Urinary bladder (tissue), 4 donors: ENCODE measurements at places on chromosomes 13 and 19. TPM values are rescaled to one million over a fixed set of nuclear protein-coding genes. Genes with fewer than 3 reads are reported as not detected.

DNA sequence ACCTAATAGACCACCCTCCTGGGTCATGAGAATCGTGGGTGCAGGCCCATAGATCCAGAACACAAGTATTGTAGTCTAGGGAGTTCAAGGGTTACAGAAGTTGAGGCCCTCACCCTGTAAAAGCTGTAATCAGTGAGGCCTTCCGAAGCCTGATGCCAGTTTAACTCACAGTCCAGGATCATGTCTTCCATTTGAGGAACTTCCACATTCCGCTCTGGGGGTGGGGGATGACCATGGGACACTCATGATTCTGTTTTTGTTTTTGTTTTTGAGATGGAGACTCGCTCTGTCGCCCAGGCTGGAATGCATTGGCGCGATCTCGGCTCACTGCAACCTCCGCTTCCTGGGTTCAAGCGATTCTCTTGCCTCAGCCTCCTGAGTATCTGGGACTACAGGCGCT lies 1.7 kb upstream of the RASIP1 start:
- no peak for DNase-seq

GRCh38 chr19:48812094-48812929 lies 1.5 kb upstream of the BCAT2 start:
- no peak for DNase-seq

DNA sequence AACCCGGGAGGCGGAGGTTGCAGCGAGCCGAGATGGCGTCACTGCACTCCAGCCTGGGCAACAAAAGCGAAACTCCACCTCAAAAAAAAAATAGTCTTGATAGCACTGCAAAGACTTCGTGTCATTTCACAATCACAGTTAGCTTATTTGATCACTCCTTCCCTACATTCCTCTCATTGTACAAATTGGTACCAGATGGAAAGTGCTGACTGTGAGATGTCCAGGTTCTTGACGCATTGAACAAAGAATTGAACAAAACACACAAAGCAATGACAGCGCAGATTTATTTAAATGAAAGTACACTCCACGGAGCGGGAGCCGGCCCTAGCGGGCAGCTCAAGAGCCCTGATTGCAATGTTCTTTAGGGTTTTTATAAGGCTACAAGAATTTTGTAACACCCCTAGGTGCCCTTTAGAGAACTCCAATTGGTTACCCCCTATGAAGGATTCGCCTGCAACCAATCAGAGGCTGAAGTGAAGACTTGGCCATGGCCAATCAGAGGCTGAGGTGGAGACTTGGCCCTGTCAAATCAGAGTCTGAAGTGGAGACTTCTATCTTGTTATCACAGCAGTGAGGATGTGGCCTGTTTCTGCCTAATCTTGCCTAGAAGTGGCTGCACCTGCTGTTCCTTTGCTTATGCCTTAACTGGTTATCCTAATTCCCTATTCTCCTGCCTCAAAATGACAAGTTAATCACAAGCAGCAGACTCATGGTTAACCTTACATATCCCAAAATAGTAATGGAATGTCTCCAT lies 16.7 kb downstream of the ZNF556 start:
- DNase-seq = no peak

DNA sequence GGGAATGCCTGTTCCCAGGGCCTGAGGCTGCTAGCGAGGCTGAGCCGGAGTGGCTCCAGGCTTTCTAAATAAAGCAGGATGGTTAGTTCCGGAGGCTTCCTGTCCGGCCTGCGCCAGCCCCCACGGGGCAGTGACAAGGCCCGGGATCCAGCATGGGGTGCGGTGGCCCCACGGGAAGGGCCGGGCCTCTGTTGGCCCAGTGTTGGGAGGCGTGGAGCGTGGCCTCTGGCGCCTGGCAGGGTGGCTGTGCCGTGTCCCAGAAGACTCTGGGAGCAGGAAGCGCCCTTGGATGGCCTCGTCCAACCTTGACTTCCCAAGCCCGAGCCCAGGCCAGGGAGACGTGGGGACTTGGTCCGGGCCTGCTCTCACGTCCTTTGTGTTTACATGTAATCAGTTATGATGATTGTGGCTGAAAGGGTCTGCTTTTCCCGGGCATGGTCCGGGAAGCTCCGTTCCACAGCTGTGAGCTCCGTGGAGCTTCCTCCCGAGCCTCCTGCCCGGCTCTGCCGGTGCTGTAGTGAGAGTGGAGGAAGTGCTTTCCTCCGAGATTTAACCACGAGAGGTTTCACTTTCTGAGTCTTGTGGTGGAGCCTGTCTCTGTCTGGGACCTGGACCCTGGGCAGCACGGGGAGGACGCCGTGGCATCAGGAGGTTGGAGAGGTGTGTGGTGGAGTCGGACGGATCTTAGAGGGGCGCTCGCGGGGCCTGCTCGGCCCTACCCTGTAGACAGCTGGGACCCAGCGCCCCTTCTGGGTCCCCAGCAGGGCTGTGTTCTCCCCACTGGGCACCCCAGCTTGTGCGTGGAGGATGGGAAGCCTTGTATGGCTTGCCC lies 4.6 kb downstream of the GNA11 start:
- no peak for DNase-seq

DNA sequence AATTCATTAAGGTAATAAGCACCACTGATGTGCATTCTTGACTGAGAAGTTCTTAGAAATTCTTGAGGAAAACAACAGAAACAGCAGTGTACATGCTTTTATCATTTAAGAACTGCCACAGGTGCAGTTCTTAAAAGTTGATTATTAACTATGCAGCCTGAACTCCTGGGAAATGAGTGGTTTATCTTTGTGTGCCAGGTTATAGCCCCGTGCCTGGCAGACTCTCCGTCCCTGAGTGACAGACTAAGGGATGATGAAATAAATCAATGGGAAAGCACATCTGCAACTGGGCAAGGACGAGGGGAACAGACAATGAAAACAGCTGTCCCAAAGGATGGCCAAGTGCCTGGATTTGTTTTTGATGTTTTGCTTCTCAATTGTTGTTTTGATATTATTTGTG lies 84.4 kb upstream of the SPATA13 start:
- no peak for DNase-seq

DNA sequence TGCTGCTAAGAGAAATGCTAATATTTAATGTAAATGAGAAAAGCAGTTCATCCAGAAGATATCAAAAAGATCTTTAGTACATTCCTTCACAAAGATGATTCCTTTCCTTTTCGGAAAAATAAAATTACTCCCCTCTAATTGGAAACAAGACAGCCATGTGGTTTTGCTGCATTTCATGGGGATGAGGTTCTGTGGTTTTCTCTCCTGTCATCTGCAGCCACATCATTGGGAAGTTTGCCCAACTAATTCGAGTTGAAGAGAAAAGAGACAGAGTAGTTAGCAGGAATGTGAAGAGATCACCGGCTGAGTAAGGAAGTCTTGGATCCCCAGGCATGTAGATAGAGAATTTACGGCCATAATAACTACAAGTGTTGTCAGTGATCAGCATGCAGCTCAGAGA lies 122.1 kb downstream of the CYSLTR2 start:
- no peak for DNase-seq

DNA sequence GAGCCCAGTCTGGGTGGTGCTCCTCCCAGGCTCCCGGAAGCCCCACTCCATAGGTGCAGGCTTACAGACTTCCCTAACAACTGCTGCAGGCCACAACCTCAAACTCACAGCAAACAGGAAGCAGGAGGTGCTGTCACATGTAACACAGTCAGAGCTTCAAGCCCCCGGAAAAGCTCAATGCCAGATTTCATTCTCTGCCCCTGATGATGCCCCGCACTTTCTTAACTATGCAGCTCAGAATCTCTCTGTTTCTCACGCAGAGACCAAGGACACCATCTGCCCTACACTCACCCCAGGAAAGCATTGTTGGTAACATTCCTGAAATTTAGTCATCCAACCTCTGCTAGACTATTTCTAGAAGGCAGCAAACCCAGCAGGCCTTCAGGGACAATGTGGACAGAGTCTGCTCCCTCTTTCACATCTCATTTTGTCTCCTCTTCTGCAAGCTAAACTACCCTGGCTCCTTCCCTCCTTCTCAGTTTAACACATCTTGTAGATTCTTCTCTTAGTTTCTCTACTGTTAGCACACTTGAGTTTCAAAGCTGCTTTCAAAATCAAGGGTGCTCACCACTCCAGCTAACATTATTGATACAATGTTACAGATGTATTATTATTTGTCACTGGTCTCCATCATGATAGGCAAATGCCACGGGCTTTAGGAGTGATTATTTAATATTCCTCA lies 162.5 kb downstream of the KCTD12 start:
- DNase-seq = no peak

- DNase-seq = no peak
Measured at GRCh38 chr13:74730556-74731331, 596.5 kb upstream of the KLF12 start.

DNA sequence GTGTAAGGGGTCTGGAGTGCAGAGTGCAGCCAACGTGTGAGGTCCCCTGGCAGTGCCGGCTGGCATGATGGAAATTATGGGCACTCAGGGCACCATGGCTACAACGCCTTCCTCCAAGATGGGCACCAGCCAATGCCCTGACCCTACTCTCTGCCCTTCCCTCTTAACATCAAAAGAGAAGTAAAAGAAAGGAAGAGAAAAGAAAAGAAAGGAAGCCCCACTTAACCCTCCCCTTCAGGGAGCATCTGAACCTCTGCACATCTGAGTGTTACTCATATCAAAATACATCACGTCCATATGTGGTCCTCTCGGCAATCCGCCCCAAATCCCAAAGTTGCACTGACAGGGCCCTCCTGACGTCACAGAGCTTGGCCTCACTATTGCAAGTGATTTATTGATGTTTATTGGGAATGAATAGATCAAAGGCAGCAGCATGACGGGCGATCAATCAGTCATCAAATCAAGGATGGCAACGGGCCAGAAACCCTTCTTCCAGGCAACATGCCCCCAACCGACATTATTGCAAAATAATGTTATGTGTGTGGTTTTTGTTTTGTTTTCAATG lies 1.3 kb downstream of the TSHZ3 start:
- DNase-seq = no peak

- DNase-seq = no peak
Measured at GRCh38 chr19:522726-523125, 8.8 kb upstream of the CDC34 start.

- no peak for DNase-seq
Measured at GRCh38 chr19:15629003-15629880, 11.5 kb upstream of the CYP4F3 start.

DNA sequence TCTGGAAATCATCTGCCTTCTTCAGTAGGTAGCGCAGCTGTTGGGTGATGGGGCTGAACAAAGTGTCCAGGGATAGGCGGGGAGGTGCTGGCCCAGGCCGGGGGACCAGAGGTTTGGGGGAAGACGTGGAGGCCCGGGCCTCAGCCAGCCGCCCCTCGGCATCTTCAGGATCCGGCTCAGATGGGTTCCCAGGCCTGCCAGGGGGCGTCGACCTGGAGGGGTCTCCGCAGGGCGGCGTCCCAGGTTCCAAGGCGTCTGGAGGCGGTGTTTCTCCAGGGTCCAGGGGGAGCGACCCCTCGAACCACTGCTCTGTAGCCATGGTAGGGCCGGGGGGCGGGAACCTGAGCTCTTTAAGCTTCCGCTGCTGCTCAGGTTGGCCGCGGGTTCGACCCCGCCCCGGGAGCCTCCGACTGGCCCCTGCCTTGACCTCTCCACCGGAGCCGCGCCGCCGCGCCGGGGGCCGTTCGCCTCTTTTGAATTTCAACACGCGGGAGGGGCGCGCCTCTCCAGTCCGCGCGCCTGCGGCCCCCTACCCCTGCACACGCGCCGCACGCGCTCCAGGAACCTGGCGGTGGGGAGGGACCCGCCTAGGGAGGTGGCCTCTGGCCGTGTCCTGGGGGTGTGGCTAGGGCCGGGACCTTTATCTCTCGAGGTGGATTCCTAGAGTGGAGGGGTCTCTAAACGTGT lies at the start of gene C19orf67:
Gene C19orf67 (minus strand): TSS at position 475 of the 687 bp plus-strand sequence. CDS start 156 bp downstream, at position 319.
- DNase-seq = no peak

DNA sequence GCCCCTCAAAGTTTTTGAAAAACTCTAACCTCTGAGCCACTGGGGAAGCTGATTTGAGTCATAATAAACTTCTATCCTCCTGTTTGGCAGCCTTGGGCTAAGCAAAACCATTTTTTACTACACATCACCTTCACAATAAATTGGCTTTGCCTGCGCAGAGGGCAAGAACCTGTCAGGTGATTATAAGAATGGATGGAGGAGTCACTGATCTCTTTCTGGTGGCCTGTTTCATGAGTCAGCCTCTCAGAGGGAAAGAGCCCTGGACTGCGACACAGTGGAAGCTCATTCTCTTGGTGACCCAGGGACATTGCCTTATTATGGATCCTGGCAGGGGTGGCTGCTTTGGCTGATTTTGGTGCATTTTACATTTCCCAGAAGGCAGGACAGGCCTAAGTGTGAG lies 17.5 kb upstream of the PSG9 start:
- DNase-seq = no peak

GRCh38 chr13:49457221-49457620 lies 13.1 kb downstream of the SETDB2 start:
- no peak for DNase-seq

- DNase-seq = no peak
Measured at GRCh38 chr13:27064252-27064995, 107.2 kb downstream of the USP12 start.

GRCh38 chr13:29429286-29429900 lies 166.1 kb downstream of the SLC7A1 start:
- DNase-seq = no peak

DNA sequence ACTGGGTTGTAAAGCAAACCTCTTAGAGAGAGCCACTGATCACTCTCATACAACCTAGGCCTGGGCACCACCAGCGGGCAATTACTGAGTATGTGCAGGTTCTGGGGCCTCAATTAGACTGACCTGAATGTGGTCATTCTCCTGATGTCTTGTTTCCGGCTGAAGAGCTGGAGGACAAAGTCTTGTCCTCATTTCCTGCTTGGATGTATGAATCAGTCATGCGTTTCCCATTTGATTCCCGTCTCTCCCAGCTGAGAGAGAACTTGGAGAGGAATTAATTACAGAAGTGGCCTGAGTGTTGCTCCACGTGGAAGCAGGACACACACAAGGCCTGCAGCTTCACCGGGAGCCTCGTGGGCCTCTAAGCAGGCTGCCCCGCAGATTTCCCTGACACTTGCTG lies 799.3 kb upstream of the ARGLU1 start:
- no peak for DNase-seq

GRCh38 chr19:16077984-16078758 lies 1.9 kb downstream of the TPM4 start:
- DNase-seq = no peak

DNA sequence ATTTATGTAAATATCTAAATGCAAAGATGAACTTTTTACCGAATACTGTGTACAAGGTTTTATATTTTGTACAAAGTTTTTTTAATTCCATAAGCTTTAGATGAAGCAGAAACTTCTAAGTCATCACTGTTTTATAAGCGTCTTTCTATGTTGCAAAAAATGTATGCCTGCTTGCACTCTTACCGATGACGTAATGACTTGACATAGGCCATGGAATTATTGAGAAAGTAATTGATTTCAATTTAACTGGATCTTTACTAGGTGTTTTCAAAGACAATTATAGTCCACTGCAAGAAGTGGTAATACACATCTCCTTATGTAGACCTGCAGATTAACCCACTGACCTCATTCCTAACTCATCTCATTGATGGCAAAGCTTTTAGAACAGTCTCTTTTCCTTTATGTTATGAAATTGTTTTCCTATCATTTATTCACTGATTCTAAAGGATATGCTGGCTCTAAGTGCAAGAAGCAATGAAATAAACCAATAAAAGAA lies 10.4 kb downstream of the DACH1 start:
- no peak for DNase-seq

SLC25A41 gene
- 1.0 TPM for polyA plus RNA-seq

CD22 gene
- 1.6 TPM for polyA plus RNA-seq

FFAR1 gene
- not detected for polyA plus RNA-seq

C1QTNF9 gene
- polyA plus RNA-seq = 0.76 TPM

CACNA1A gene
- 0.75 TPM for polyA plus RNA-seq

CD209 gene
- polyA plus RNA-seq = 5.3 TPM
